ENCODE measurements at places on chromosomes 3 and 15.

DNA sequence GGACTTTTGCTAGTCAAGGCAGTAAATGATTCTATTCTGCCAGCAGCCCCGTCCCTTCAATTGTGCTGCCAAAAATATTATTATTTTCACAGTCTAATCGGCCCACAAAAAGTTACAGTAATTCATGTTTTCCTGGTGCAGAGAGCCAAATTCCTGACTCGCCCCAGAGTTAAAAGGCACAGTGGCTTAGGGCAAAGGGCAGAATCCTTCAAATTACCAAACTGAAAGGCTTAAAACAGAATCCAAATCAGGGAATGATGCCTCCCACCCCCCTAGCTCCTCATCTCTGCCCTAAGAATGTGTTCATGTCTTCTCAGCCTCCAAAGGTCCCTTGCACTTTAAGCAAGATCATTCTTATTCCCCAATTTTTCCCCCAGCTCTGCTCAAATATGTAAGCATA lies 477.8 kb upstream of the PROK2 start:
- no peak for DNase-seq

DNA sequence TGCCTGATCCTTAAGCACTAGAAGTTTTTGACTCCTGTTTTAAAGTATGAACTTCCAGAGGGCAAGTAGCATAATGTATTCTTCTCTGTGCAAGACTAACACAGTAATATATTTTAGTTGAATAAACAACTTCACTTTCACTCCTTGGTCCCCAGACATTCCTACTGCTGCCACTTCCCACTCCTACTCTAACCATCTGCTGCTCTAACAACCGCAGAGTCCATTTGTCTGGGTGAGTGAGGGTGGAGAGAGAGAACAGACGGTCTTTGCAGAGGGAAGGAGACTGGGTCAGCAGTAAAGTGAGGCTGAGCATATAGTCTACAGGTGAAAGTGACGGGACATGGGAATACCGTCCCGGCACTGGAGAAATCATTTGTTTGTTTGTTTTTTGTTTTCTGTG lies 301.0 kb upstream of the SLCO3A1 start:
- peak; percentile 57 for DNase-seq

GRCh38 chr3:126978291-126978690 lies 4.6 kb upstream of the PLXNA1 start:
- no peak for DNase-seq

DNA sequence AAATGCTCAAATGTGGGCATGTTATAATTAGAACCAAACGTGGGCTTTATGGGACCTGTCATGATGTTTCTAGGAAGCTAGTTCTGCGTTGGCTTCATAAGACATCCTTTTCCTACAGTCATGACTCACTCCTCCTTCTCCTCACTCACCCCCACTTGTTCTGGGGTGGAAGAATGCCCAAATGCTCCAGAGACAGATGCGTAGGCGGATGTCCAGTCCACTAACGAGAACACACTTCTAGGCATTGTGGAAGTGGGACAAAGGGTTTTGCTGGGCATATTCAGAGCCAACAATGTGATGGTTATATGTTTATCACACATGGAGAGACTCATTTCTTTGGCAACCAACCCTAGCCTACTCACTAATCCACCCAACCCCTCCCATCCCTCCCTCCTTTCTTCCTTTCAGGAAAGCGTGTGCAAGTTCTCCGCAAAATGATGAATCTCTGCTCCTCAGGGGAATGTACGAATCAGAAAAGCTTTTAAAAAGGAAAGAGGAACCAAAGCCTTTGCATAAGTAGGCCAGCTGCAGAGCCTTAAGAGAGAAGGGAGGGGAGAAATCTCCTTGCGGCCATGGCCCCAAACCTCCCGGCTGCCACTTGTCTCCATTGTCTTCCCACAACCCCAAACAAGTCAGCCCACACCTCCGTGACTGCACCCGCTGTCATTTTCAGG lies 123.0 kb upstream of the SPRED1 start:
- no peak for DNase-seq

DNA sequence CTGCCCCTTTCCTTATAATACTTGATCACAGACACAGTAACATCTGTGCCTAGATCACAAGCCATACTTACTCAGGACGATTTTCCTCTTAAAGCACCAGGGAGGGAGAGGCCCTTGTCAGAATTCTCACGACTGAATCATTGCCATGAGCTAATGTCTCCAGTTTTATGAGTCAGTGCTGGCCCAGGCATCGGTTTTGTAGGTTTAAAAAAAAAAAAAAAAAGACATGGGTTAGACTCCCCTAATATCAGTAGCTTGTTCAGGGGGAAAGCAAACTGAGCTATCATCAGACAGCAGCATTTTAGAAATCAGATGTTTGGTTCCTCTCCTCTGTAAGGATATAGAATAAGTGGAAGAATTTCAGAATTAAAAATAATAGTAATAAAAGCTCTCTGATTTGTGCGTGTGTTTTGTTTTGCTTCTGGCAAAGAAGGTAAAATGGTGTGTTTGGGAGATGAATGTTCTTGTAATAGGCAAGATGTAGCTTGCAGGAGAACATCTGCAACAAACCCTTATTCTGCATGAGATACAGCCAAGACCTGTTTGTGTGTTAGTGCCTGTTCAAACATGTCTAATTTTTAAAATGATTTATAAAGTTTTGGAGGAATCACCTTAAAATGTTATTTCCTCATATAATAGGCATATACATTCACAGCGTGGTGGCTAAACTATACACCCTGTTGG lies 193.6 kb downstream of the TP63 start:
- no peak for DNase-seq

GRCh38 chr15:40928821-40929659 lies at the start of gene DLL4:
Gene DLL4 (plus strand): TSS chr15:40929340. CDS start chr15:40929669, 329 bp downstream.
- DNase-seq, result peak; percentile 62

GRCh38 chr3:48857641-48858040 lies 10.0 kb upstream of the PRKAR2A start:
- DNase-seq, result no peak

DNA sequence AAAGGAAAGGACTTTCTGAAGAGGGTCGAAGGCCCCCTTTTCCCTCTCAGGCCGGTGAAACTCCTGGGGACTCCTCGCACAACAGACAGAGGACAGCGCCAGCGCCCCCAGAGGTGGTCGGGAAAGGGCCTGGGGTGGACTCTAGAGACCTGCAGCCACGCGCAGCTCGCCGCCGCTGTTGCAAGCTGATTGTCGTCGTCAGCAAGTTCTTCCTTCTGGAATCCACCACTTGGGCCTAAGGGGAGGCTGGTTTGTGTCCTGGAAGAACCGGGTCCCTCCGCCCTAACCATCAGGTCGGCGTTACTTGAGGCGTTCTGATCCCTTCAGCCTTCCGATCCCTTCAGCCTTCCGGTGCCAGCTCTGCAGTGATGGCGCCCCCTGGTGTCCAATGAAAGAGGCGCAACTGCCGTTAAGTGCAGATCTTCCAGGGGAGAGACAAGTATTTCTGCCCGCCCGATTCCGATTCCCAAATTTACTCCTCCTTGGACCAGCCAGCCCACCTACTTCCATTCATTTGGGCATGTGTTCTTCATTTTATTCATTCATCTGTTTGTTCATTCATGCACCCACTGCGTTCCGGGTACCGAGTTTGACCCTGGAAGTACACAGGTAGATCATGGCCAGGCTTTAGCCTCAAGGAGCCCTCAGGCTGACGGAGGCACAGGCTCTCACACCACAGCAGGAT lies 77.2 kb upstream of the SLC6A11 start:
- DNase-seq, result peak; percentile 29

DNA sequence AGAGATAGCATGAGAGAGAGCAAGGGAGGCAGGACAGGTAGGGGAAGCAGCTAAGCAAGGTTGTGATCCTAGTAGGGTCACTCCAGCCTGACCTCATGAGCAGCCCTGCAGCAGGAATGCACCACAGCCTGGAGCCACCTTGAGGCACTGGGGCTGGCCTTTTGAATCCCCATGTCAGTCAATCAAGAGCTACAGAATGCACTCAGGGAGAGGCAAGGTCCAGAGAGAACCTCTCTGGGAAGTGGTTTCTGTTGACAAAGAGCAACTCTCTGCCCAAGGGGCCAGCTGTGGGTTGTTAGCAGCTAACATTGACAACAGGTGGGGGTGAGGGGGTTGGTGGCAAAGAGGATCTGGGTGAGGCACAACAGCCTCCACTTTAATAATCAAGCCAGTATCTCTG lies 54.6 kb downstream of the TRANK1 start:
- no peak for DNase-seq

- no peak for DNase-seq
Observed at GRCh38 chr3:171801738-171802589, 8.3 kb downstream of the PLD1 start.

Measured in DMS79 treated with DMSO at 0.1 percent for 48 hours (cell line).